Activated T-cell treated with anti-CD3 and anti-CD28 coated beads for 48 hours (primary cell): ENCODE measurements at places on chromosomes 3 and 15.
A peak's percentile ranks its signal among the peaks of the same experiment; 100 is the strongest.

DNA sequence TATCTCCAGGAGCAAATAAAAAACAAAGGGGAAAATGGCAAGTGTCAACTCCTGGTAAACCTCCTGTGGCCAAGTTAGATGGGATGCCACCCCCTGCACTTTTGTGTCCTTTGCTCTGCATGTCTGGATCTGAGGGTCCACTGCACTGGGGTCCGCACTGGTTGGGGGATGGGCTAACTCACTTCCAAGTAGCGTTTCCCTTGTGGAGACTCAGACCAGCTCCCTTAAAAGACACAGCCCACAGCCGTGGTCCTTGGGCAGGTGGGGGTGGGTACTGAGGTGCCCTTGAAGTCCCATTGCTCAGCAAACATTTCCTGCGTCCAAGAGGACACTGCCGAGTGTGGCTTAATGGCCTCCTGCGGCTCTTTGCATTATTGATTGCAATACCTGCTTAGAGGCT is 188.2 kb downstream of the MEGF11 start:
- no peak for DNase-seq

DNA sequence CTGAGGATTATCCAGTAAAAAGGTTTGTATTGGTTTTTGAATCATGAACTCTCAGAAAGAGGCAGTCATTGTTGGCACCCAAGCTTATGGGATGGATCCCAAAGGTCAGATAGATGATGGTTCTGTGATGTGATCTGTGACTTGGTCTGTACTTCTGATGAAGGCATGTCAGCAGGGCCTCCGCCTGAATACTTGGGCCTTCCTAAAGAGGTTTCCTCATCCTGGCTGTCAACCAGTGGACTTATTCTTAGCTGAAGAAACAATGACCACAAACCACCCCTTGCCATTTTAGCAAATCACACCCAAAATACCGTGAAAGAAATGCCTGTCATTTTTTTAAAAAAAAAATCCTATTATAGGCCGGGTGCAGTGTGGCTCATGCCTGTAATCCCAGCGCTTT is 48.2 kb upstream of the SLC9A9 start:
- no peak for DNase-seq

- DNase-seq: no peak
These were observed 224.0 kb downstream of the DPH6 start for GRCh38 chr15:35321926-35322325.

GRCh38 chr15:59649603-59650002 is 7.7 kb downstream of the GTF2A2 start:
- no peak for DNase-seq

GRCh38 chr3:126939733-126940132 is 43.2 kb upstream of the PLXNA1 start:
- no peak for DNase-seq

DNA sequence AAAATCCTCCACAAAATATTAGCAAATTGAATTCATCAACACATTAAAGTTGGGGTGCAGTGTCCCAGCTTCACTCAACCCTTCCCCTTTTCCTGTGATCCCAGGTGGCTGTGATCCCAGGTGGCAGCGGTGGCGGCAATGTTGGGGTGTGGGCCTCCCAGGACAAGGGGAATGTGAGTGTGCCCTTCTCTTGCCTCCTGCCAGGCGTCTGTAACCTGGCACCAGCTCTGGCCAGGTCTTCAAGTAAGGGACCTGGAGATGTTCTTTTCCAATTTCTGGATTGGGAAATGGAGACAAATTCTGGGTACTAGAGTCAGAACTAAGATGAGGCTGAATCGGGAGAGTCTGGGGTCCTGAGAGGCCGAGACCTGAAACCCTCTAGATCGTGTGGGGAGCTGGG is 20.1 kb downstream of the GOLGA6A start:
- no peak for DNase-seq

DNA sequence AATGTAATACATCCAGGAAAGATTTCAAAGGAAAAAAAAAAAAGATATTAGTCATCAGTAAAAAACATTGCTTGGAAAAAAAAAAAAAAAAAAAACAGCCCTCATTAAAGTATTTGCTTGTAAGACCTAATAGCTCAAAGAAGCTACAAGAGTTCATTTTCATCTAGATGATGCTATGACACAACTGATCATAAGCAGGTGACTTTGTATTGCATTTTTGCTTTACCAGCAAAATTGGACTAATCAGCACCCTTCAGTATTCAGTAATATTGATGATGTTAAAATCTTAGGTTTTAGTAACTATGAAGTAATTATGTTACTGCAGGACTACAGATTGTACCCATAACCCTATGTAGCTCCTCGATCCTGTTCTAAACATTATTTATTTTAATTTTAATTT is 214.7 kb upstream of the CADM2 start:
- DNase-seq: no peak

DNA sequence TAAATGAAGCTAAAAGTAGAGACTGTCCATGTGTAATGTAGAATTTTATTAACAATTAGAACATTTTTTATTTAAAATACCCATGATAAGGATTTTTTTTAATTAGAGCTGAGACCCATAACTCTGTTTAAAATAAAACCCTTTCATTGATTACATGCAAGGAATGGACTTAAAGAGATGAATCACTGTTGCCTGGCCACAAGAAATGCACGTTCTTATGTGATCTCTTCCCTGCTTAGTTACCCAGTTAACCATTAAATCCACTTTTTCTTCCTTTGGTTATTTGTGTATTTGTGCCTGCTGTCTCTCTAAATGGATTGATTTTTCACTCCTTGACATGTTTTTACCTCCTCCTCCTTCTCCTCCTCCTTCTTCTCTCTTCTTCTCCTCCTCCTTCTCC is 83.3 kb upstream of the SLITRK3 start:
- no peak for DNase-seq

- DNase-seq: no peak
These were observed 648.1 kb downstream of the NTRK3 start for GRCh38 chr15:87608238-87609028.

GRCh38 chr15:71348597-71348996 is 233.3 kb downstream of the THSD4 start:
- DNase-seq: no peak

GRCh38 chr3:186880406-186880805 is 37.9 kb downstream of the ADIPOQ start:
- no peak for DNase-seq

GRCh38 chr3:43893727-43894126 is 203.0 kb downstream of the ABHD5 start:
- DNase-seq: no peak

DNA sequence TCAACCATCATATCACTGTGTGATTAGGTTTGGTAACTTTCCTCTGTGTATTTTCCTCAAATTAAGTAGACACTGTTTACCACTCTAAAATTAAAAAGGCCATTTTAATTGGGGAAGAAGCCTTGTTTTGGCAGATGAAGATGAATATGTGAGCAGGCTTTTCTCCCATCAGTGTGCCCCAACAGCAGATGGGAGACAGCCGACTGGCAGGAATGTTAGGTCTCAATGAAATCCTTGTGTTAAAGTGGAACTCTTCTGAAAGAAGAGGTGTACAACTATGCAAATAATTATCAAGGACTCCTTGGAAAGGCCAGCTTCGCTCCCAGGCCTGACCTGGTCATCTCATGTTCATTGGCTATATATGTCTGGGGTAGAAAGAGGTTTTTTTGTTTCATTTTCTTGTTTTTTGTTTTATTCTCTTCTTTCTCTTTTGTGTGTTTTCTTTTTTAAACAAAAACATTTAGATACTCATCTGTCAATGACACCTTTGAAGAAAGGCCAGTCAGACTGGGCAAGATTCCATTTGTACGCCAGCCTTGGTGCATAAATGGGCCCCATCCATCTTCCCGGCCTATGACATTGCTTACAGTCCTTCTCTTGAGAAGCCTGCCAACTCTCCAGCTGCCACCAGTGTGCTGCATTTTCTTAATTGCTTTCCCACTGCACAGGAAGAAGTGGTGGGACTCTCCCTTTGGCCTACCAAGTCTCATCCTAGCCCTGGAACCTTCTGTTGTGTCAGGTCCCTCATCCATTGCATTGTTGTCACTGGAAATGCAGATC is 25.8 kb downstream of the LRTM1 start:
- no peak for DNase-seq

- peak; percentile 83 for DNase-seq
These were observed at the start of the genes EAF1 and METTL6 for GRCh38 chr3:15427182-15427880. Gene EAF1 (plus strand): TSS chr3:15427598. CDS start chr3:15427780, 182 bp downstream. Gene METTL6 (minus strand): TSS chr3:15427544. CDS start chr3:15426511, 1,033 bp downstream.

GRCh38 chr15:65732698-65733097 is 59.4 kb downstream of the DENND4A start:
- DNase-seq: no peak

DNA sequence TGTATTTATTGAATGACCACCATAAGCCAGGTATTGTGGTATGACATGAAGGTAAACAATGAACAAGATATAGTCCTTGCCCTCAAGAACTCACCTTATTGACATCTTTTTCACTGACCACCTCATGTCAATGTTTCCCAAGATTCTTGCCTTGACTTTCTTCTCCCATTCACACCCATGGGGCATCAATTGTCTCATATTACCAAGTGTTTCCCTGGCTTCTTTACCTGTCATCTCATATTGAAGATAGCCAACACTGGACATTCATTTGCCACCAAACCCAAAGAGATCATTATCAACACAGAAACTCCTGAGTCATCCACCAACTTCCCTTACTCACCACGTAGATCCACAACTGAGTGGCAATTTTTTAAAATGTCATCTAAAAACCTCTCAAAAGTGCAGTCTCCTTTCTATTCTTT is 2.2 kb downstream of the EFHB start:
- no peak for DNase-seq

- DNase-seq: no peak
These were observed 3.6 kb downstream of the PLIN1 start for GRCh38 chr15:89675606-89676005.

GRCh38 chr3:3664935-3665334 is 134.3 kb upstream of the LRRN1 start:
- DNase-seq: no peak

GRCh38 chr3:141255846-141256261 is 24.2 kb downstream of the PXYLP1 start:
- no peak for DNase-seq

DNA sequence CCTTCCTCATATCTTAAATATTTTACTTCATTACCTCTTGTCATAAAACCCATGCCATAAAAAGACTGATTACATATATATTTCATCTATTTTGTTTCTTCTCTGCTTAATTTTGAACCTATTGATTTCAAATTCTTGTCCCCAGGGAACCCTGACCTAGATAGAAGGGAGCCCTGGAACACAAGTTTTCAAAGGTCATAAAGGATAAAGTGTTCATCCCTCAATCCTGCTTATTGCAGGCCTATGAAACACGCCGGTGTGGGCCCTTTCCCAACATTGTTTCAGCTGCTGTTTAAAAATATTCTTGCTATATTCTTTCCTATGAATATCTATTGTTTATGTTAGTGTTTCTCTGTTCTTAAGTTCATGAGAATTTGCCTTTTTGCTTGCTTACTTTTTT is 1389.5 kb upstream of the GBE1 start:
- DNase-seq: no peak

DNA sequence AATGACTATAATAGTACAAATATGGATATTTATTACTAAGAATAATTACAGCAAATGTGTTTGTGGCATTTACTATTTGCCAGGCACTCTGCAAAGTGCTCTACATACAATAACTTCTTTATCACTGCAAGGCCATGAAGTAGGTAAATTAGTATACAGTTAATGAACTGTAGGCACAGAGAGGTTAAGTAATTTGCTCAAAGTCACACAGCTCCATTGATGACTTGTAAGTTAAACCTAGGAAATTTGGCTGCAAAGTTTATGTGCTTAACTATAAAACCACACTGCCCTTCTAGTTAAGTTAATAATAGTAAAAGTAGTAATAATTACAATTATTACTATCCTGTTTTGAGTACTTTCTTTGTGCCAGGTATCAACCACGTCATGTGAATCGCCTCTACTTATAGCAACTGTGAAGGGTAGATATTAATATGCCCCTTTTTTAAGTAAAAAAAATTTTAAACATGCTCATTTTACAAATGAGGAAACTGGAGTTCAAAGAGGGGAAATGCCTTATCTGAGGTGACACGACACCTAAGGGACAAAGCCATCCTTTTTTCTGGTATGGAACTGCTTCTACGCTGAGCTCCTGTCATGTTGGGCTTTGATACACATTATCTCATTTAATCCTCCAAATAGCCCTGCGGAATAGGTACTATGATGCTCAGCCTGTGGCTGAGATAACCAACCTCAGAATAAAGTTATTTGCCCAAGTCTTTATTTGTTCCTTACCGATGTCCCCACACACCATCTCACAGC is 8.5 kb downstream of the BHLHE40 start:
- no peak for DNase-seq

- DNase-seq: no peak
These were observed 34.1 kb upstream of the KLF13 start for GRCh38 chr15:31292391-31293015.

DNA sequence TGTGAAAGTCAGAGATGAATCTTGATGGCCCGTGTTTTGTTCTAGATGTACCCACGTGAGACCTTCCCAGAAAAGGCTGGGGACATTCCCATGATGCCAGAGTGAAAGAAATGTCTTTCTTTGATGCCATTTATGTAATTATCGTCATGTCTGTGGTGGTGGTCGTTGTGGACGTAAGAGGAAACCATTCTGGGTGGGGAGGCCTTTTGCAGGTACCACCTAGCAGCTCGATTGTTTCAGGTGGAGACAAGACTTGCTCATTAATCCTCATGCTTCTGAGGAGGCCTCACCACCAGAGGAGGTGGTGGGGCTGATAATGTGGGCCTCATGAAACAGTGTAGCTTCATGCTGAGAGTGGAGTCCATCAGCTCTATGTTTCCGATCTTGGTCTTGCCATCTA is 58.1 kb upstream of the USP3 start:
- no peak for DNase-seq

GRCh38 chr3:69324362-69325025 is 61.4 kb downstream of the FRMD4B start:
- no peak for DNase-seq

- DNase-seq: no peak
These were observed 57.7 kb upstream of the CTNNB1 start for GRCh38 chr3:41141433-41142167.

- no peak for DNase-seq
These were observed 61.8 kb upstream of the ZNF148 start for GRCh38 chr3:125436921-125437320.

- DNase-seq: no peak
These were observed 157.6 kb downstream of the FOXB1 start for GRCh38 chr15:60161704-60162103.

- DNase-seq: no peak
These were observed 29.8 kb downstream of the DNAJC19 start for GRCh38 chr3:180959691-180960090.

- DNase-seq: no peak
These were observed 56.7 kb downstream of the CCNL1 start for GRCh38 chr3:157103280-157103679.

DNA sequence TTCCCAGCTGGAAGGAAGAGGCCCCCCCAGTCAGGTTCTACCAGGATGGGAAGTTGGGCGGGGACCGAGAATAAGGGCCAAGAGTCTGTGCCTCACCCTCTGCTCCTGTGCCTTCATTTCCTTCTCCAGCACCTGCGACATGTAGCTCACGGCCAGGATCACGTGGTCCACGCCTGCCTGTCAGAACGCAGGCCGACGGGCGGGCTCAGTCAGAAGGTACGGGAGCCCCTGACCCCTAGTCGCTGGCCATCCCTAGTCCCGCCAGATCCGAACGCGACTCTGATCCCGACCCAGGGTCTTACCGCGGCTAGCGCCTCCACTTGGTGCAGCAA is 489 bp downstream of the GMPPB start:
- DNase-seq: peak; percentile 56

GRCh38 chr3:113051302-113051711 is 60.5 kb downstream of the GTPBP8 start:
- DNase-seq: peak; percentile 77

GRCh38 chr3:155079746-155080487 is at the start of gene MME:
Gene MME (plus strand): TSS chr3:155080319. CDS start chr3:155084168, 3,849 bp downstream.
- DNase-seq: no peak

GRCh38 chr15:42932833-42933515 is 12.4 kb upstream of the TTBK2 start:
- no peak for DNase-seq

GRCh38 chr3:177842302-177842701 is 645.0 kb upstream of the TBL1XR1 start:
- DNase-seq: no peak
